ENCODE measurements at places on chromosomes 6 and 20.
A peak's percentile ranks its signal among the peaks of the same experiment; 100 is the strongest.

DNA sequence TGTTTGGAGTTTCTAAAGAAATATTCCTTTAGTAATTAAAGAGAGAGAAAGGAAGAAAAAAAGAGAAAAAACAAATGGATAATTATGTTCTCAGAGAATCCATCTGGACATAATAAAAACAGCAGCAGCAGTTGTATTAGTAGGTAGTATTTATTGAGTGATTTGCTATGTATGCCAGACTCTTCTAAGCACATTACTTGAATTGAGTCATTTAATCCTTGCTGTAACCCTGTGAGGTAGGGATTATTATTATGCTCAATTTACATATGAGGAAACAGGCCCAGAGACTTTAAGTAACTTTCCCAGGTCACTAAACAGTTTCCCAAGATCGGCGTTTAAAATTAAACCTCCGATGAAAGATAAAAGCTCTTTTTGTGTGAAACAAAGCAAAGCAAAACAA lies 238.8 kb downstream of the TSHZ2 start:
- DNase-seq: no peak

- DNase-seq: no peak
Measured at GRCh38 chr6:153790876-153791473, 248.1 kb upstream of the OPRM1 start.

- no peak for DNase-seq
Measured at GRCh38 chr20:16491294-16491905, 81.8 kb downstream of the KIF16B start.

GRCh38 chr6:166724576-166724975 lies 97.5 kb upstream of the RPS6KA2 start:
- no peak for DNase-seq

DNA sequence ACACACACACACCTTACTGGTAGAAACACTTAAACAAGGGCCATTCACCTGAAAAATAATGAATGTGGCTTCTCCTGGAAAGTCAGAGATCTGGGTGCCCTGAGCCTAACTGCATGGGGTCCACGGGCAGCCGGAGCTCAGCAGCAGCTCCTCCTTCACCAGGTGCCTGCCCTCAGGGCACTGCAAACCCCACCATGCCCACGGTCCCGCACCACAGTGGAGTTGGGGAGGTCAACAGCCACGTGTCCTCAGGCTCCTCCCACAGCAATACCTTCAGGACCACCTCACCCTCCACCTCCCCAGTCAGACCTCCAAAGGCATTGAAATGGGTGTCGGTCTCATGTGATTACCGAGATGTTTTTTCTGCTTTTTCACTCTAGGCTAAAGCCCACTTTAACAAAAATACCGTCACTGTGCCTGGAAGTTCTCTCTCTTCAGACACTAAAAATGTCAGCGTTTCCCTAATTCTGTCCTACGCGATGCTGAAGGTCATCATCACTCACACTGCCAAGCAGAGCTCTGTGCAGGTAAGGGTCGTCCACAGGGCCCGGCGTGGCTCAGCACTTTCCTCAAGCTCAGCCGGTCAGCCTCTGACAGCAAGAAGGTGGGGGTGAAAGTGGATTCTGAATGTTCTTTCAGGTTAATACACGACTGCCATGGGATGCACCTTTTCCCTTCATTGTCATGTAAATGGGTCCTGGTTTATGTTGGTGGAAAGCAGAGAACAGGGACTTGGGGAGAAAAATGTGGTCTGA lies 48.9 kb downstream of the CDK5RAP1 start:
- DNase-seq: no peak

GRCh38 chr6:39224011-39224410 lies 5.3 kb downstream of the KCNK5 start:
- no peak for DNase-seq

- no peak for DNase-seq
Measured at GRCh38 chr6:37748118-37748517, 50.4 kb upstream of the MDGA1 start.

- DNase-seq: peak; percentile 61
Measured at GRCh38 chr6:1596088-1596852, 13.4 kb upstream of the FOXC1 start.

DNA sequence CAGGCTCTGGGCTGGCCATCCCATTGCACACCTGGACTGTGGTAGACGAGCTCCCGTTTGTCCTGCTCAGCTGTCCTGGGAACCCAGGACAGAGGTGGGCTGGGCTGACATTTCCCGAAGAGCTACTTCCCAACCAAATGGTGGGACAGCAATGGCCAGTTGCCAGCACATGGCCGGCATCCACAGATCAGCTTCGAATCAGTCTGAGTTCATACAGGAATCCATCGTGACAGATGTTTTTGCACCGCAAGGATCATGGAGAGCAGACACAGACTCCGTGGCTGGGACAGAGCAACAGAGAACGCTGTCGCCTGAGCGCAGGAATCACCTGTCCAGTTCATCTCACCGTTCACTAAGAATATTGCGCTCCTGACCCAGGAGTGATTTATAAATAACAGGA lies 198.5 kb downstream of the TTLL2 start:
- no peak for DNase-seq

DNA sequence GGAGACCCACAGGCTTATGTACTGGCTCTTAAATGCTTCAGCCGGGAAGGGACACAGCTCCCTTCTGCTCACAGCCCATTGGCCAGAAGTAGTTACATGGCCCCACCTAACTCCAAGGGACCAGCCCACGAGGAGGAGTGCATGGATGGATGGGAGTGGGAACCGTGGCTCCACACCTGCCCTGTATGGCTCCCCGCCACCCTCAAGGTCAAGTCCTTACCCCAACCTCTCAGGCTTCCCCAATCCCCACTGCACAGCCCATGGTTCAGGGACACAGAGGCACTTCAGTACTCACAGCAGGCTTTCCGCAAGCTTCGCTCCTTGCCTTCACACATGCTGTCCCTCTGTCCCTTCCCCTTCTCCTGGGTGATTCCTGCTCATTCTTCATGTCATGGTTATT lies 137.9 kb upstream of the KCNG1 start:
- no peak for DNase-seq

- DNase-seq: no peak
Measured at GRCh38 chr6:144277174-144277573, 8.0 kb upstream of the UTRN start.

GRCh38 chr20:11753155-11753554 lies 164.5 kb upstream of the BTBD3 start:
- DNase-seq: no peak

- DNase-seq: no peak
Measured at GRCh38 chr6:155183095-155183494, 80.7 kb upstream of the CLDN20 start.

All from immature natural killer cell (primary cell).